ENCODE measurements at places on chromosomes 6 and 20. TPM values are rescaled to one million over a fixed set of nuclear protein-coding genes. Genes with fewer than 3 reads are reported as not detected.

The ACTL10 gene
- total RNA-seq: 1.5 TPM

The FUT9 gene
- total RNA-seq: 0.33 TPM

The CAGE1 gene
- not detected for total RNA-seq

The SNTA1 gene
- 18.7 TPM for total RNA-seq

The SASH1 gene
- 5.5 TPM for total RNA-seq

The KCNK17 gene
- not detected for total RNA-seq

The IL20RA gene
- 1.1 TPM for total RNA-seq

The PHACTR2 gene
- 19.6 TPM for total RNA-seq
